Colonic mucosa (tissue), 4 donors: ENCODE measurements at places on chromosomes 12 and 14. TPM values are rescaled to one million over a fixed set of nuclear protein-coding genes. Genes with fewer than 3 reads are reported as not detected.

GRCh38 chr14:99347561-99347960 lies 75.6 kb upstream of the BCL11B start:
- DNase-seq, result no peak

- DNase-seq, result no peak
These were observed 132.5 kb downstream of the DAAM1 start for GRCh38 chr14:59320763-59321625.

DNA sequence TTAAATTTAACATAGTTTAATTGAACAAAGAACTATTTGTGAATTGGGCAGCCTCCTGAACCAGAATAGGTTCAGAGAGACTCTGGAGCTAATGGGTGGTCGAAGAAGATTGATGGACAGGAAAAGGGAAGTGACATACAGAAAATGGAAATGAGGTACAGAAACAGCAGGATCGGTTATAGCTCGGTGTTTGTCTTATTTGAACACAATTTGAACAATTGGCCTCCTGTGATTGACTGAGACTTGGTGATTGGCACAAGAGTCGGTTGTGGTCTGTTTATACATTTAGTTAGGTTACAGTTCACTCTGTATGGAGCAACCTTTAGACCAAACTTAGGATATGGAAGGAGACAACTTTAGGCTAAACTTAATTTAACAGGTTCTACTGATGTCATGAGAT lies 18.4 kb upstream of the CFL2 start:
- DNase-seq, result no peak

- DNase-seq, result no peak
These were observed 16.9 kb downstream of the PPP4R3A start for GRCh38 chr14:91493169-91493568.

- no peak for DNase-seq
These were observed 3.8 kb downstream of the INHBC start for GRCh38 chr12:57438400-57438799.

DNA sequence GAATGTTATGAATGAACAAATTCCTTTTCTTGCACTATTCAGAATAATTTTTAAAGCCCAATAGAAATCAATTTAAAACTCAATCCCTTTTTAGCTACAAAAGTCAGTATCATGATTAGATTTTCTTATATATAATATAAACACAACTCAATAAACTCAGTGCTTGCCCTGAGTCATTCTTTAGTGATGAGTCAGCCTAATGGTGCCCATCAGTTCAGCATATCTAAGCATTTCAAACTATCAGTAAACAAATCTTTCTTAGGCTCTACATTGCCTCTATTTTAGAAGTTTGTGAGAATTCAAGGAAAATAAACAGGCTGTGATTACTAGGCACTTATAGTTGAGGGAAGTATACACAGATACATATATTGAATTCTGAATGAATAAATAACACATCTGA lies 179.6 kb downstream of the NELL2 start:
- DNase-seq, result no peak

DNA sequence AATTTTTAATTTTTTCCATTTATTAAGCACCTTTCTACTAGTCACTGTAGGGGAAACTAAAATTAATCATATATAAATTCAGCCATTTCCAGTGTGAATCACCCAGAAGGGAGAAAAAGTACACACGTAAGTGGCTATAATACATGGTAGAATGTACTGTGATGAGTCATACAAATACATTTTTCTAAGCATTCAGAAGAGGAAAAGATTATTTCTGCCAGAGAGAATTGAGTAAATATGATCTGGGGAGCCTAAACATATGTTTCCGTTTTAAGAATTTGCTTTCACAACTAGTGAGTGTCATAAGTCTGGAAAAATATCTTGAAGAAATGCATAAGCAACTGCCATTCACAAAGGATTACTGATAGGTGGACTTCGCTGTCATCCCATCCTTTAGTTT lies 102.8 kb downstream of the TGFB3 start:
- no peak for DNase-seq

- DNase-seq, result no peak
These were observed 270.8 kb downstream of the FOXG1 start for GRCh38 chr14:29037411-29037810.

- peak; percentile 51 for DNase-seq
These were observed 32.0 kb downstream of the EAPP start for GRCh38 chr14:34507459-34507858.

DNA sequence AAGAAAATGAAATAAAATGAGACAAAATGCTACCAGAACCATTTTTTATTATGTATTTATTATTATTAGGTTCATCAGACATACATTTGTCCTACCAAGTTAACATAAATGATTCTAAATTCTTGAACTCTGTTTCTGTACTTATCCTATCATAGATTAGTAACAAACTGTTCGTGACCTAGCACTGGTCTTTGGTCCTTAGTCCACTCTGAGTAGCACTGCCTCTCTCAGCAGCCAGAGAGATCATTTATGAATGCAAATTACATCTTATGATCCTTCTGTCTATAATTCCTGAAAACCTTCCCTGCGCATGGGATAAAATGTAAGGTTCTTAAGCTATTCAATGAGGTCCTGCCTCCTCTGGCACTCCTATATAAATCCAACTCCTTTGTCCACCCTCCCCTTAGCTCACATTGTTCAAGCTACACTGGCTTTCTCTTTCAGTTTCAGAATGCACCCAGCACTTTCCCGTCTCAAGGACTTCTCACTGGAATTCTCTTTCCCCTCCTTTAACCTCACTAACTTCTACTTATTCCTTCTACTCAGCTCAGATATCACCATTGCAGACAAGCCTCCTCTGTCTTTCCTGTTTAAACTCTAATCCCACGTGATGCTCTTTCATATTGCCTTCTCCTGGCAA lies 17.1 kb downstream of the PDZRN4 start:
- no peak for DNase-seq

DNA sequence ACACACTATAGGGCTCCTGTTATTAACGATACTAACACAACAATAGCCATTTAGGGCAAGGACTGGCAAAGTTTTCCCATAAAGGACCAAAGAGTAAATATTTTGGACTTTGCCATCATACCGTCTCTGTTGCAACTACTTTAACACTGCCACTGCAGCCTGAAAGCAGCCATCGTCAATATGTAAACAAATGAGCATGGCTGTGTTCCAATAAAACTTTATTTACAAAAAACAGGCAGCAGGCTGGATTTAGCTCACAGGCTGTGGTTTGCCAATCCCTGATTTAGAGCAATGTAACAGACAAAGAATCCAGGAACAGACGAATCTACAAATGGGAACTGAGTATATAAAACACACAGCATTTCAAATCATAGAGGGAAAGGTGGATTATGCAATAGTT lies 84.1 kb downstream of the FRMD6 start:
- no peak for DNase-seq

DNA sequence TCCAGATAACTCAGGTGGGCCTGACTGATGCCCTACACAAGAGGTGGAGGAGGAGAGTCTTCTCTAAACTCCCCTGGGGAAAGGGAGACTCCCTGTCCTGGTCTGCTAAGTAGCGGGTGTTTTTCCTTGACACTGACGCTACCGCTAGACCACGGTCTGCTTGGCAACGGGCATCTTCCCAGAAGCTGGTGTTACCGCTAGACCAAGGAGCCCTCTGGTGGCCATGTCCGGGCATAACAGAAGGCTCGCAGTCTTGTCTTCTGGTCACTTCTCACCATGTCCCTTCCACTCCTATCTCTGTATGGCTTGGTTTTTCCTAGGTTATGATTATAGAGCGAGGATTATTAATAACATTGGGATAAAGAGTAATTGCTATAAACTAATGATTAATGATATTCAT lies 965.5 kb downstream of the TMEM121 start:
- DNase-seq, result no peak

DNA sequence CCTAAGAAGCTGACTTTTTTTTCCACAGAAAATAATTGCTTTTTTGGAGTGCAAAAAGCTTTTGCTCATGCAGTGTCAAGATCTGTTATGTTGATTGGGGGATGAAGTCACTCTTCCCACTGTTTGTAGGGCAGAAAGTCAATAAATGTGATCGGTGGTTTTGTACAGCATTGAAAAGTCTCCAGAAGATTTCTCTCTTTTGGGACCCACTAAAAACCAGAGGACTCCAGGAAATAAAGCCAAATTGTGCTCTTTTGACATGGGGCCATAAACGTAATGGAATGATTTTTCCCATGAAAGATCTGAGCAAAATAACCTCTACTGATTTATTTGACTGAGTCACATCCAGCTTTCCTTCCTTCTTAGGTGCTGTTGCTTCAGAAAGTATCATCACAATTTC lies 122.5 kb downstream of the SNAPC1 start:
- DNase-seq, result no peak

- DNase-seq, result no peak
These were observed 85.4 kb downstream of the NCOR2 start for GRCh38 chr12:124481772-124482566.

DNA sequence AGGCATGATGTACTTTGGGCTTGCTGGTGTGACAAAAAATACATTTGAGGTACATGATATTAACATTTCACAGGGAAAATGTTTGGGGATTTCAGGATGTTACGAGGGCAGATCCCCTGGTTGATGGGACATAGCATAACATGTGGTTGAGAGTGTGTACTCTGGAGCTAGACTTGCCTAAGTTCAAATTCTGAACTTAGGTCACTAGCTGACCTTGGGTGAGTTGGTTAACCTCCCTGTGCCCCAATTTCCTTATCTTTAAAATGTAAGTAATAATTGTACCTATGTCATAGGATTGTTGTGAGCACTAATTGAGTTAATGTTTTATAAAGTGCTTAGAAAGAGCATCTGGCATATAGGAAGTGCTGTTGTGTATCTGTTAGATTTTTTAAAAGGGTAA lies 64.7 kb upstream of the ATF1 start:
- DNase-seq, result no peak

DNA sequence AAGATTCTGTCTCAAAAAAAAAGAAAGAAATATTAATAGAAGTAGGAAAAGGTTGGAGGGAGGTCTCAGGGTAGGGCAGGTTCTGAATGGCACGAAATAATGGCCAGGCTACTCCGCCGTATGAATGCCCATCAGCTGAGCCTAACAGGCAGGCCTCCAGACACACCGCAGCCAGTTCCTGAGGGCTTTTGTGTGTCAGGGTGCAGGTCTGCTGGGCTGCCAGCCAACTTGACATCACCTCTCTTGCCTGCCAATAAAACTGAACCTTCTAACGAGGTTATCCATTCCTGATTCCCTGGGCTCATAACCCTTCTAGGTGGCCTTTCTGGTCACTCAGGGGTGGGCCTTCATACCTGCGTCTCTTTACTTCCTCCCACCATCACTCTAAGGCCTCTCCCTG lies 3.0 kb downstream of the IFI27 start:
- peak; percentile 68 for DNase-seq

DNA sequence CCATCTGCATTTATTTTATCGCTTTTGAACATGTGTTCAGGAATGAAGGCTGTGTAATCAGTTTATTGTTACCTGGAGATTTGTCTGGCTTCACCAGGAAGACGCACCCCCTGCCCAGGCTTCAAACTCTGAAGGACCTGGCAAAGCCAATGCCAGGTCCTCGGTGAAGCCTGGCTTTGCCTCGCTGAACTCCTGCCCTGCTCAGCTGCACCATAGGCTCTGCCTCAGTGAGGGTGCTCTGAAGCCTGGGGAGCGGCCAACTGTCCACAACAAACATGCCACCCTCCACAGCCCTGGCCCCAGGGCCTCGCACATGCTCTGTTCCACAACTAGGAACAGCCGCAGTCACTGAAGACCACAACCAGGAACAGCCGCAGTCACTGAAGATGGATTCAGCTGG lies 66.9 kb downstream of the NTF3 start:
- DNase-seq, result no peak

- no peak for DNase-seq
These were observed 21.3 kb upstream of the RBM19 start for GRCh38 chr12:113987261-113988063.

- DNase-seq, result no peak
These were observed 26.8 kb downstream of the ZFYVE1 start for GRCh38 chr14:73000073-73000472.

DNA sequence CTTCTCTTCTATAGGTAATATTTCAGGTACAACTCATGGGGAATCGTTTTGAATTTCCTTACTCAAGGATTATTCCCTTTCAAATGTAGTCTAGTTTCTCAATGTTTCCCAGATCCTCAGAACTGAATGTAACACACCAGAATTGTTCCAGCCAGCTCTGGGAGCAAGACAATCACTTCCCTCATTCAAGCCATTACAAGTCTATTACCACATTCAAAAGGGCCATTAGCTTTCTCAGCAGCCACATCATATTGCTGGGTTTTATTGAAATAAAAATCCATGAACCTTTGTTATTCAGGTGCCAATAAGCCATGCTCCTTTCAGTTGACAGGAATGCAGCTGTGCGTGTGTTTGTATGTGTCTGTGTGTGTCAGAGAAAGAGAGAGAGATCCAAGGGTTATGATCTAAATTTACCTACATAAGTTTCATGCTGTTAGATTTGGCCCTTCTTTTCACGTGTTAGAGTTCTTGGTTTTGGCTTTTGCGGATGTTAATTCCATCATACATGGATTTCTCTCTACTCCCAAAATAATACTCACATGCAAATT lies 357.7 kb downstream of the BCAT1 start:
- DNase-seq, result no peak

Gene NGB
- total RNA-seq, result not detected

Gene CLEC12A
- total RNA-seq, result 0.72 TPM

Gene CCDC197
- total RNA-seq, result not detected

Gene OAS3
- 15.2 TPM for total RNA-seq

Gene NEUROD4
- total RNA-seq, result not detected

Gene PNN
- 34.6 TPM for total RNA-seq

Gene CPSF6
- 61.3 TPM for total RNA-seq

Gene NUAK1
- 2.2 TPM for total RNA-seq

Gene ARMH4
- 2.8 TPM for total RNA-seq
